Tibial nerve (tissue), 4 donors: ENCODE measurements at places on chromosomes 12 and 14. TPM values are rescaled to one million over a fixed set of nuclear protein-coding genes. Genes with fewer than 3 reads are reported as not detected.

The OR6C2 gene
- not detected for total RNA-seq

DNA sequence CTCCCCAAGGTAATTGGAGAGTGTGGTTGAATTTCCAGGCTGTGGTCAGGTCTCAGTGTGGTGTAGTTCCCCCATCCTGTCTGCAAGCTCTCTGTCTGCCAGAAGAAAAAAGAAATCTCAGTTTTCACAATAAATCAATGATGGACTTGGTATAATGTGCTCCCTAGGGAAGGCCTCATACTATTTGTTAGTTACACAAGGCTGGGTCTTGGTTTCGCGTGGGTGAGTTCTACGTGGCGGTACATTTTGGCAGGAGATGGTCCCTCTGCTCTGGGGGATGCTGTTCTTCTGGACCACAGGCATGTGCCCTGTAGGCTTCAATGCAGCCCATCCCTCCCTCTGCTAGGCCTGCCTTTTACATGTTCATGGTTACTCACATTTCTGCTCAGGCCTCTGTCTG lies 206.4 kb upstream of the PELI2 start:
- DNase-seq: no peak

DNA sequence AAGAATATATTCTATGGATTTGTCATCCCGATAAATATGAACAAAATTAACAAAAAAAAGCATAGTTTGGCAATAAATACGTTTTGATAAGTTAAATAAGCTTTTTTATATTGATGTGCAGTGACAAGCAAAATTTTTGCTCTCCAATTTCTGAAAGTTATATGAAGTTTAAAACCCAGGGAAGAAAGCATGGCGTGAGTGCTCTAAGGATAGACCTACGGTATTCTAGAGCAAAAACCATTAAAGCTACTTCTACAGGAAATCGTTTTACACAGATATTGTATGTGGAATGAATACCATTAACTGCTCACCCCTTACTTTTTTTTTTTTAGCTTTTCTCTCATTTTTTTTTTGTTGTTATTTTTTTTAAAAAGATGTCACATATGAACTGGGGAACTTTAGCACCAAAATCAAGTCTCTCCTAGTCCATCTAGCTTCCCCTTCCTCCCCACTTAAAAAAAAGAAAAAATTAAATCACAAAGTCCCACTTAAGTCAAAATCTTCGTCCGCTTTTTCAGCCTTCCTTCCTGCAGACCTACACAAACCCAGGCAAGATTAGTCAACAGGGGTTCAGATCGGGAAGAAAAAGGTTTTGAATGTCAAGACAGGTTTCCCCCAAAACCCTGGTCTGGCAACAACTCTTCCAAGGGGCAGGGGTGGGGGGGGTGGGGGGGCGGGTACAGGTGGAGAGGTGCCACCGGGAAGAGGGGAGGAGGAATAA lies 4.4 kb downstream of the ZFP36L1 start:
- DNase-seq: no peak

The AP1G2 gene
- total RNA-seq: 76.8 TPM

GRCh38 chr14:44170556-44170955 lies 336.5 kb downstream of the FSCB start:
- no peak for DNase-seq

The LBHD2 gene
- total RNA-seq: not detected

DNA sequence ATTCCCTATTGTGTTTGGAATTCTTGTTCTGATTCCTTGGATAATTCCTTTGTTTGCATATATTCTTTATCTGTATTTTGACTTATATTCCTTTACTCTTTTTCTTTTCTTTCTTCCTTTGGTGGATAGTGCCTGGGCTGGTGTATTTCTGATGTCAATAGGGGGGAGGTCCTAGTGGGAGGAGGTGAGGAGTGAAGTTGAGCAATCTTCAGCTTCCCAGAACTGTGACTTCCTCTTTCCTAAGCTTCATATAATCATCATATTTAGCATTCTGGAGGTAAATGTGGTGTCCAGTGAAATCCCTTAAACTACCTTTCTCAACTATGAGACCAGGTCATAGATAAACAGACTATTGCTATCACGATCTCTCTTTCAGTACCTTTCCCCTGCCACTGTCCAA lies 29.6 kb upstream of the TBPL2 start:
- DNase-seq: no peak

DNA sequence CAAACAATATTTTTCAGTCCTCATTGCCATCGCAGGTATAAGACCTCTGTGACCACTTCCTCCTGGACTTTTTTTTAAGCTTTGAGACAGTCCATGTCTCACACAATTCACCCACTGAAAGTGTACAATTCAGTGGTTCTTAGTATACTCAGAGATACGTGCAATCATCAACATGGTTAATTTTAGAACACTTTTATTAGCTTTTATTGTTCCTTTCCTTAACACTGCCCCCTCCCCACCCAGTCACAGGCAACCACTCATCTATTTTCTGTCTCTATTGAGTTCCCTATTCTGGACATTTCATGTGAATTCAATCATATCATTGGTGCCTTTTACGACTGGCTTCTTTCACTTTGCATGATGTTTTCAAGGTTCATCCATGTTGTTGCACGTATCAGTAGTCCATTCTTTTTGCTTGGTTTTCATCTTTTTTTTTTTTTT lies 16.2 kb downstream of the NCKAP5L start:
- DNase-seq: no peak

GRCh38 chr12:100955139-100955538 lies 160.6 kb downstream of the ANO4 start:
- no peak for DNase-seq

The KIF5A gene
- total RNA-seq: 3.6 TPM

The SCARB1 gene
- total RNA-seq: 55.3 TPM

DNA sequence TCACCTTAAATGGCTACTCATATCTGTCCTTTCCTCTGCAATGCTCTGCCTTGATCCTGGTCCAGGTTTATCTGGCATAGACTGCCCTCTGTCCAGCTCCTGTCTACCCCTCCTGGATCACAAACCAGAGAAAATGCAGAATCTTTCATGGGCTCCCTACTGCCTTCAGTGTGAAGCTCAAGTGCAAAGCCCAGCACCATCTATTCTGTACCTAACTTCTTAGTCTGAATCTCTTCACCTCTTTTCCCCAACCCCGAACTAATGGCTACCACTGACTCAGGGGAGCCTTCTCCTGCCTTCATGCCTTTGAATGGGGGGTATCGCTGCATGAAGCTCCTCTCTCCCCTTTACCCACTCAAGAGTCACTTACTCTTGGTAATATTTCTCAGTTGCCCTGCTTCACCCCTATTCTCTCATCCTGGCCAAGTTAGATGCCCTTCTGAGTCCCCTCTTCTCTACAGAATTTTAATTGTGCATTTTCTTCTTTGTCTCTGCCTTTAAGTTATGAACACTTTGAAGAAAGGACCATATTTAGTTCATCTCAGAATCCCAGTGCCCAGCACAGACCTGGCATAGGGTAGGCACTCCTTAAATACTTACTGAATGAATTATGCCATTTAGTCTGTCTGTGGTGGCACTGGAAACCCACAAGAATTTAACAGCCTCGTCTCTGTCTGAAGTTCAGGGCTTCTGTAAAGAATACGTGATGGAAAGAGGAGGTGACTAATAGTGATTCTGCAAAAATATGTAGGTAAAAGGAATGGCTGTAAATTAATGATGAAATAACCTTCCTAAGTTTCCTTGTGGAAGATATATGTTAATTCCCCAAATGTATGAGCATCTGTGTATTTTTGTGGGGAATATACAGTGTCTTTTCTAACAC lies 191.3 kb upstream of the AMIGO2 start:
- DNase-seq: no peak

DNA sequence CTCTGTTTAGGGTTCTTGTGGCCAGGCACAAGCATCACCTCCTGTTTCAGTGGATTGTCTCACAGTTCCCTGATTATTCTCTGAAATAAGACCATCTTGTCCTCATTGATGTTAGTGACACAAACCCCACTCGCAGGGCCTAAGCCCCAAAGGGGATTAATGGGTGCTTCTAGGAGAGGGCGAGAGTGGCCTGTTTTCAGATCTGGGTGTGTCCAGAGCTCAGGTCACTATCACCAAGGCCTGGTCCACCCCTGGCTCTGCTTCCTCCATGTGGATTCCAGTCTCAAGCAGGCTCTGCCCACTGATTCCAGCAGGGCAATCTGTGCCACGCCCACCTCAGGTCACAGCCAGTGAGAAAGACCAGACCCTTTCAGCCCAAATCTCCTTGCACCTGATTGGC lies 361.9 kb downstream of the ADGRD1 start:
- no peak for DNase-seq

DNA sequence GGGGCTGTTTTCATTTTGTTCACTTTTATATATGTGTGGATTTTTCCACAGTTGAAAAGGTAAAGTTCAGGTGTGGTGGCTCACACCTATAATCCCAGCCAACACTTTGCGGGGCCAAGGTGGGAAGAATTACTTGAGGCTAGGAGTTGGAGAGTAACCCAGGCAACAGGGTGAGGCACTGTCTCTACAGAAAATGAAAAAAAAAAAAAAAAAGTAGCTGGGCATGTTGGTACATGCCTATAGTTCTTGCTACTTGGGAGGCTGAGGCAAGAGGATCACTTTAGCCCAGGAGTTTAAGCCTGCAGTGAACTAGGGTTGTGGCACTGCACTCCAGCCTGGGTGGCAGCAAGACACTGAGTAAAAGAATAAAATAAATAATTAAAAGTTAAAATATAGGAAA lies 326.5 kb downstream of the NAV3 start:
- DNase-seq: no peak

The SLC2A14 gene
- 3.7 TPM for total RNA-seq

The HVCN1 gene
- 13.8 TPM for total RNA-seq

GRCh38 chr12:64609536-64610078 lies 688 bp upstream of the RASSF3 start:
- no peak for DNase-seq

GRCh38 chr14:67527756-67528155 lies 5.3 kb upstream of the PLEKHH1 start:
- DNase-seq: no peak

GRCh38 chr12:24599736-24600135 lies 349.2 kb downstream of the BCAT1 start:
- no peak for DNase-seq

- no peak for DNase-seq
Observed at GRCh38 chr12:58907391-58907790, 12.9 kb downstream of the LRIG3 start.

DNA sequence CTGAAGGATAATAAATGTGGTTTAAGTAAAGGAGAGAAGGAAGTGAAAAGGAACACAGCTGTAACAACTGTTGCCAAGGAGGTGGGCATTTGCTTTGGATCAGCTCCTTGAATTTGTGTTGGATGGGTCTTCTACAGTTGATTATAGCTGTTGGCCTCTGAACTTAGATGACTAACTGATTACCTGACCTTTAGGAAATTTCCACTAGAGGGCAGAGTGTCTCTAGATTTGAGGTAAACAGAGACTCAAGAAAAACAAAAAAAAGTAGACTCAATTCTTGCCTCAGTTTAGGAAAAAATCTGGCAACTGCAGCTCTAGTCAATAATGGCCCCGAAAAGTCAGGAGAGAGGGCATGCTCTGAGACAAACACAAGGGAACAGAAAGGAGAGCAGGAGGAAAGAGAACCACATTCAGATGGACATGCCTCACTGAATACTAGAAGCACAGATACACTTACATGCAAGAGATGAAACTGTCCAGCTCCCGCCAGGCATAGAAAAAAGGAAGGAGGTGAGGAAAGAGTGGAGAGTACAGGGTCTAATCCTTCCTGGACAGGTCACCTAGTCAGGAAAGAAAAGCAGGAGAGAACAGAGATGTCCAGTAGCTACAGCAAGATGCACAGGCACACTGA lies 20.6 kb downstream of the COX14 start:
- DNase-seq: peak; percentile 28

The RFX4 gene
- total RNA-seq: not detected

The HOXC11 gene
- 0.20 TPM for total RNA-seq

- no peak for DNase-seq
Observed at GRCh38 chr14:56313789-56314188, 195.6 kb downstream of the PELI2 start.

DNA sequence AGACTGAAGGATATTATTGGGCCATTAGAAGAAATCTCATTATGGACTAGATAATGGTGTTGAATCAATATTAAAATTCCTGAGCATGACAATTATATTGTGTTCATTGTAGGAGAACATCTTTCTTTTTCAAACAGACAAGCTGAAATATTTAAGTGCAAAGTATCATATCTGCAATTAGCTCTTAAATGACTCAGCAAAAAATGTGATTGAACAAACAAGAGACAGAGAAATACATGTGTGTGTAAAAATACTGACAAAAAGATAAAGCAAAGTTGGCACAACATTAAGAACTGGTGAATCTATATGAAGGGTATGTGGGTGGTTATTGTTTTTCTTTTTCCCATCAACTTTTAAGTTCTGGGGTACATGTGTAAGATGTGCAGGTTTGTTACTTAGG lies 9.5 kb downstream of the CEP290 start:
- DNase-seq: no peak

GRCh38 chr12:51033457-51034089 lies 7.4 kb upstream of the SLC11A2 start:
- DNase-seq: no peak

The PAPOLA gene
- 129 TPM for total RNA-seq

DNA sequence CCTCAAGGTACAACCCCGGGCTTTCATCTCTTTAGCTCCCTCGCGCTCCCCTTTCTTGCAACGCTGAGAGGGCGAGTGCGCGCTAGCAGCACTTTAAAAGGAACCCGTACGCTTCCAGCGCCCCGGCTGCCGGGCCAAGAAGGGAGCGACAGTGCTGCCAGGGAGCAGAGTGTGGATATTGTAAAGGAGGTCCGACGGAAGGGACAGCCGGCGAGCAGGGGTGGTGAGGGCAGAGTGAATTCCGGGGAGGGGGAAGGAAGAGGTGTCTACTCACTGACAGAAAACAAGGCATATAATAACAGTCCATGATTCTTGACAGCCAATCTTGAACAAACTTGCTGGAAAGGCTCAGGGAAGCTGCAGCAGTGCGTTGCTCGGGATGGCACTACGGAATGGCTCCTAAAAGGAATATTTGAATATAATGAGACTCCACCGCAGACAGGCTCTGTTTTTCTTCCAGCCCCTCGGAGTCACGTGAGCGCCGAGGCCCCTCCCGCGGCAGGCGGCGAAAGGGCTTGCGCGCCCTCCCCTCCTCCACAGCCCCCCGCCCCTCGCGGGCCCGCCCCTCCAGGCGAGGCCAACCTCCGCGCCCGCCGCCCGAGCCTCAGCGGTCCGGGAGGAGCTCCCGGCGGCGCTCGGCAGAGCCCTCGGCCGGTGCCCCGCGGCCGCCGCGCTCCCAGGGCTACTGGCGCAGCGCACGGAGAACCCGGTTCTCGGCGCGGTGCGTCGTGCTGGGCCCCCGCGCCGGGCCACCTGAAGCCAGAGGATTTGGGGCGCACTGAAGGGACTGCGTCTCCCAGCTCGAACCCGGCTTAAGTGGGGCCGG lies 3.4 kb downstream of the BMP4 start:
- peak; percentile 78 for DNase-seq

DNA sequence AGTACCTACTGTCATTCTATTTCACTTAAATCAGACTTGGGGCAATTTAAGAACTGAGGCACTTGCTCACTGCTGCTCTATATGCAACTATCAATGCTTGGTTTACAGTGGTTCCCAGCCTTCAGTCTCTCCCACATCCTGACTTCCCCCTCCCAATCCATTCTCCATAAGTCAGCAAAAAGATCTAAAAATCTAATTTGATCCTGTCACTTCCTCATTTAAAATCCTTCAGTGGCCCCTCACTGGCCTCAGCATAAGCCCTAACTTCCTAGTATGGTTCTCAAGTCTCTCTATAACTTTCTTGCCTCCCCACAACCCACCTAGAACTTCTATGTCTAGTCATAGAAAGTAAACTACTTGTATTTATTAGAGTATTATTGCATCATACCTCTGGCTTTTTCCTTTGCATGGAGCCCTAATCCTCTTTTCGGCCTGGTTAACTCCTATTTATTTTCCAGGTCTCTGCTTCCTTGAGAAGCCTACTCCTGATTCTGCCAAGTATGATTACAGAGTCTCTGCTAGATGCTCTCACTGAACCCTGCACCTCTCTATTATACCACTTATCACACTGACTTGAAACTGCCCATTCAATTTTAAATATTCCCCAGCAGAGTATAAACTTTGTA lies 130.6 kb downstream of the RALGAPA1 start:
- no peak for DNase-seq
